ENCODE measurements at places on chromosomes 3 and 15.

DNA sequence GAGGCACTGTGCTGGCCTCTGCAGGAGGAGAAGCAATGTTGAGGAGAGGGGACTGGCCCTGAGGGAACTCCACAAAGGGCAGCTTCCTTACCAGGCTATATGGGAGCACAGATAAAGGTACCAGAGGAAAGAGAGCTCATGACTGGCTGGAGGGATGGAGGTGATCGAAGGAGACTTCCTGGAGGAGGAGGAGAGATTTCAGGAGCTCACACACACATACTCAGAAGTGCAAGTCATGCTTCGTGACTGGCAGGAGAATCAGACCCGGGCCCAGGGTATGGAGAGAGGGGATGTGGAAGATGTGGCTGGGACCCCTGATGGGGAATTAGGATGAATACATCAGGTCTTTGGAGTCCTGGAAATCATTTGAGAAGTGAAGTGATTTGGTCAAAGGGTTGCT is 85.4 kb downstream of the ABHD5 start:
- no peak for DNase-seq

GRCh38 chr3:123841476-123842238 is 42.5 kb downstream of the MYLK start:
- DNase-seq, result no peak

DNA sequence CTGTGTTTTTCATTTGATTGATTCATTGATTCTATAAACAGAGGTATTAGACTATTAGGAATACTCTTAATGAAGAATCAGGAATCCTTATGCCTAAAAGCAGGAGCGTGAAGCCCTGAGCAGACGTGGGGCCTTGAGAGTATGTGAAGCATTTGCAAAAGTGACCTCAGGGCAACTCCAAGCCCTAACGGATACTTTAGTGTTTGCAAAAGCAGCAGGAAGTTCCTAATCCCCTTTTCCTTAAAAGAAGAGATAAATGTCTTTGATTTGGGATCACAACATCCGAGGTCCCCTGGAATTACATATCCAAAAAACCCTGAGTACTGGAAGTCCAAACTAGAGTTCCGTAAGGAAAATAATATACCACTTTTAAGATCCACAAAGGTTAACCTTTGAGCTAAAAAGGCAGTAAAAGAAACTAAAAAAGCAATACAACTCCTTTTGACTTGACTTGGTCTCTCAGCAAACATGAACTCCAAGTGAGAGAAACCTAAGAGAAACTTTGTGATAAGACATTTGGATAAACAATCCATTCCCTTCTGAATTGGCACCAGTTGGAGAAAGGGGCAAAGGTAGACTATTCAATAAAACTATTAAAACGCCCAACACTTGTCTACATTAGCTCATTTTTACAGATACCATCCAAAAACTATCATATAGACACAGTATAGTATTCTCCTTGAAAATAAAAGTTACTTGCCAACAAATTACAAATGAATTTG is 27.4 kb downstream of the PRTG start:
- DNase-seq, result peak; percentile 49

DNA sequence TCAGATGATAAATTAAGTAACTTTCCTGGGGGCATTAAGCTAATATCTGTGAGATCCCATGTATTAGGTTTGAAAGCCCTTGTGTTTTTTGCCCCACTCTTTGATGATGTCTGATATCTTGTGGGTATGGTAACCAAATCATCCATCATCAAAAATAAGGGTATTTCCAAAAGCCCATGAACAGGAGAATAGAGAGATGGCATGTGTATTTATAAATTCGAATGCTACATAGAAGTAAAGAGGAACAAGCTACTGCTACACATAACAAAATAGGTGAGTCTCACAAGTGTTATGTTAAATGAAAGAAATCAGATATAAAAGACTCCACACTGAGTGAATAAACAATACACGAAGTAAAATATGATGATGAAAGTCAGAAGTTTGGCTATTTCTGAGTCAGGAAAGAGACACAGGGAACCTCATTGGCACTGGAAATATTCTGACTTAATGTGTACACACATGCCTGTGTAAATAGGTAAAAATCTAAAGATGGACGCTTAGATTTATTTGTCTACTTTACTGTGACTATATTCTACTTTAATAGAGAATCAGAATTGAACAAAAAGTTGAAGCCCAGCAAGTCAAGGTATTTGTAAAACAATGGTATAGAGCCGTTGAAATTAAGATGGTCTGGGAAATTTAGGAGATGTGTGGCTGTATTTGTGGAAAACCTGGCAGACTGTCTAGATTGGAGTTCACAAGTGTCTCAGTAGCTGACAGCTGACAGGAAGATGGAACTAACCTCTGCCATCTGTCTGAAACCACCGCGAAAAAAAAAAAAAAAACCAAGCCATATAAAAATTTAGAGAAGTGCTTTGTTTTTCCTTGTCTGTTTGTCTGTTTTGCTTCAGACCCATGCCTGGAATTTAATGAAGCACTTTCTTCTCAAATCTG is 111.0 kb upstream of the TGFBR2 start:
- DNase-seq, result no peak

DNA sequence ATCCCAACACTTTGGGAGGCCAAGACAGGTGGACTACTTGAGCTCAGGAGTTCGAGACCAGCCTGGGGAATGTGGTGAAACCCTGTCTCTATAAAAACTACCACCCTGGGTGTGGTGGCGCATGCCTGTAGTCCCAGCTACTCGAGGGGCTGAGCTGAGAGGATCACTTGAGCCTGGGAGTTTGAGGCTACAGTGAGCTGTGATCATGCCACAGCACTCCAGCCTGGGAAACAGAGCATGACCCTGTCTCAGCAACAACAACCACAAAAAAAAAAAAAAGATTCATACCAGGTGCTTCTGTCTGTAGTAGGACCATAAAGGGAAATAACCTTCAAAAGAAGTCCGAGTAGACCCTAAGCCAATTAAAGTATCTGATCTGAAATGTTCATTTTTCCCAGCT is 94.5 kb downstream of the SERPINI1 start:
- no peak for DNase-seq

DNA sequence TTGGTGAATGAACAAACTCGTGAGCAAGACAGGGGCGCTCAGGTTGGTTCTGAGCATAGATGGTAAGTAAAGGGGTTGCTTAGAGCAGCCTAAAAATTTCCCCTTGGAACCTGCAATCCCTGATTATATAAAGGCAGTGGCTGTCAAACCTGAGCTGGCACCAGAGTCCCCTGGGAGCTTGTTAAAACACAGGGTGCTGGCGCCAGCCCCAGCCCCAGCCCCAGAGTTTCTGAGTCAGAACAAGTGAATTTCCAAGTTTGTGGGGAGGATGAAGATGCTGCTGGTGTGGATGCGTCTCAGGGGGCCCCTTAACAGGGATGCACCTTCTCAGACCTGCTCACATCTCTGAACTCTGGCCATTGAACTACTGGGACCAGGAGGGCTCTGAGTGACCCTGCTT is 48.2 kb downstream of the FEM1B start:
- DNase-seq, result no peak

DNA sequence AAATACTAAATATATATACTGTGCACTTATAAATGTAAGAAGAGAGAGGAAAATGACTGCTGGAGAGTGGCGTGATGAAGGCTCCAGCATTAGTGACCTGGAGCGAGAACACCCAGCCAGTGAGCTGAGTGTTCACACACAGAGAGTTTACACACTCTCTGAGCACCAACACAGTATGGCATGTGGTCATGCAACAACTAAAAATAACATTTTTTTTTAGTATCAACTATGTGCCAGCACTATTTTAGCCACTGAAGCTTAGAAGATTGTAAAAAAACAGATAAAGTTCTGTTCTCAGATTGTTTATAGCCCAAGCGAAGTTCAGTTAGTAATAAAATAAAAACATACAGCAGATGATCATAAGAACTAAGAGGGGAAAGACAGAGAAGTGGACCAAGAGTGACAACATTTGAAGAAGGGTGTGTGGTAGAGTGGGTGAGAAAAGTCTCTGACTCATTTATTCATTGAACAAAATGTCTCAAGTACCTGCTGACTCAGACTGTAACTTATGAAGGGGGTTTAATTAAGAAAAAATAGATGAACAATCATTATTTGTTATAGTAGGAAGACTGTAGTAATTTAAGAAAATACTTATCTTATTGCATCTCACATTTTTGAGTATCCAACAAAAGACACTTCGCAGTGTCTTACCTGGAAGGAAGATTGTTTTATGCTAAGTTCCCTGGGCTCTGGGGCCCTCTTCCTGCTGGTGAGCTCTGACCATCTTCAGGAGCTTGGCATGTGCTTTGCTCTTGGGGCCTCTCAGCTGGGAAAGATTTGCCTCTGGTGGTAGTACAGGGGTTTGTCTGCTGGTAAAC is 43.8 kb downstream of the GAP43 start:
- no peak for DNase-seq

GRCh38 chr3:161314836-161315395 is 56.4 kb downstream of the SPTSSB start:
- no peak for DNase-seq

GRCh38 chr3:45258317-45258716 is 32.2 kb upstream of the TMEM158 start:
- DNase-seq, result no peak

GRCh38 chr15:97903971-97904572 is 56.4 kb upstream of the ARRDC4 start:
- DNase-seq, result peak; percentile 75

- DNase-seq, result no peak
Observed at GRCh38 chr3:15794303-15794771, 3.4 kb downstream of the ANKRD28 start.

DNA sequence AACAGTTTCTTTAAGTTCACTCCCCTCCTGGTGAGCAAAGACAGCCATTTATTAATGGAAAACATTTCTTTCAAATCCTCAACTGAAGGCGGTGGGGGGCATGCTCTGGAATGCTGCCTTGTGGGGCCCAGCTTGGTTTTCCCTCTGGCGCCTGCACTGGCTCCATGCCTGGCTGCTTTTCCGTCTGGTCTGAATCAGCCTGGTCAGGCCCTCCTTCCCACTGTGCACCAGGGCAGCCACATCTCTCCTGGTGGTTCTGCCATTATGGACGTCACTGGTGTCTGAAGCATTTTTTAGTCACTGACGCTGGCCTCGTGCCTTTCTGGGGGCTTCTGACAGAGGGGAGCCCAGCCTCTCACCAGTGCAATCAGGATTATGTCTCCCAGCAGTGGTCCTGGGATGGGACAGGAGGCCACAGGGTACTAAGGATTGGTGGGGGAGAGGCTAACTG is 57.6 kb upstream of the APEH start:
- DNase-seq, result no peak

DNA sequence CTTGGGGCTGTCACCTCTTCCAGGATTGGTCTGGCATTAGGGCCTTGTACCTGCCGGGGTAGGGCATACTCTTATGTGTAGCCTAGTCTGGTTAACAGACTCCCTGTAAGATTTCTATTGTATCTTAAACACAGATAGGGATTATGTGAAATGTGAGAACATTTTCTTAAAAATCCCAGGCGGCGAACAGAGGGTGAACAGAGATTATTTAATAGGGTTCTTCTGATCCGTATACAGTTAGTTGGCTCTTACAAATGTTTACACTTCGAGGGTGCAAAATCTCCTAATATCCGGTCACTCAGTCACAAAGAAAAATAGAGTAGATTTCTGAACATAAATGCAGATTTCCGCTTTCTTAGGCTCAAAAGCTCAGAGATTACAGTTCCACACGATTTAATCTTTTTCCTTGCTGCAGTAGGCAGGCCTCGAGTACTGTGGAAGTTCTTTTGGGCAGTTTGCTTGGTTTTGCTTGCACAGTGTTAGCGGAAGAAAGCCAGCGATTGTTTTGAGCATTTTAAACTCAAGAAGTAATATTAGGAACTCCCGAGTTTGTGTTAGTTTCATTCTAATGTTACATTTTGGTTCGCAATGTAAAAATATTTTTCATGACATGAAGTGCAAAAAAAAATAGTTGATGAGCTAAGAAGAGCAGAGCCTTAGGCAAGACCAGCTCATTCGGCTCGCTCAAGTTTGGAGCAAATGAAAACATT is 993 bp downstream of the PLCL2 start:
- peak; percentile 79 for DNase-seq

GRCh38 chr15:65085207-65085753 is 8.7 kb downstream of the KBTBD13 start:
- no peak for DNase-seq

- DNase-seq, result no peak
Observed at GRCh38 chr3:170247875-170248274, 25.7 kb downstream of the PRKCI start.

GRCh38 chr15:78915341-78916087 is 29.3 kb downstream of the CTSH start:
- DNase-seq, result no peak

DNA sequence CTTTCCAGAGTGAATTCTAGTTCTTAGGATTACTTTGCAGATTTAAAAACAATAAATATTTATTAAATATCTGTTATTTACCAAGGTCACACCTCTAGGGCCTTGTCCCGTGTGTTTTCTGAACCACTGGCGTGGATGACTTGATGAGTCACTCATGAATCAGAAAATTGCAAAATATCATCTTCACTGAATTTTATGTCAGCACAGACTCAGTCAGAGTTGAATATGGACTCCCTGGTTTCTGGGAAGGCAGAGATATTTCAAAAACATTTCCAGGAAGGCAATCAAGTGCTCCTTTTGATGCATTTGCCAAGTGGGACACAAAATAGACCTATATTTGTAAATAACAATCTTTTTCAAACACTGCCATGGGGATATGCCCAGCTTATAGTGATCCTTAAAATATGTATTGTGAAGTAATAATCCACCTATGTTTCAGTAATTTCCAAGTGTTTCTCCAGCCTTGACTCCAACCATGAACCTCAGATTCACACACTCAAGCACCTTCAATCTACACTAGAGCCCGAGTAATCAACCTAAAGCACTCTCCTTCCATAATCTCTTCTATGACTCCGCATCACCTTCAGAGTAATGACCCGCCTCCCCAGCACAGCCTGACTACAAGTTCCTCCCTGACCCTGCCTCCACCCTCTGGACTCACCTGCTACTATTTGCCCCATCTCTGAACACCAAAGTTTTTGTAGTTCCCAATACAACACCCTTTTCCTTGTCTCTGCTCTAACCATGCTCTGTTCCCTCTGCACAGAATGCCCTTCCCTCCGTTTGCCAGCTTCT is 24.3 kb downstream of the DPH3 start:
- no peak for DNase-seq

DNA sequence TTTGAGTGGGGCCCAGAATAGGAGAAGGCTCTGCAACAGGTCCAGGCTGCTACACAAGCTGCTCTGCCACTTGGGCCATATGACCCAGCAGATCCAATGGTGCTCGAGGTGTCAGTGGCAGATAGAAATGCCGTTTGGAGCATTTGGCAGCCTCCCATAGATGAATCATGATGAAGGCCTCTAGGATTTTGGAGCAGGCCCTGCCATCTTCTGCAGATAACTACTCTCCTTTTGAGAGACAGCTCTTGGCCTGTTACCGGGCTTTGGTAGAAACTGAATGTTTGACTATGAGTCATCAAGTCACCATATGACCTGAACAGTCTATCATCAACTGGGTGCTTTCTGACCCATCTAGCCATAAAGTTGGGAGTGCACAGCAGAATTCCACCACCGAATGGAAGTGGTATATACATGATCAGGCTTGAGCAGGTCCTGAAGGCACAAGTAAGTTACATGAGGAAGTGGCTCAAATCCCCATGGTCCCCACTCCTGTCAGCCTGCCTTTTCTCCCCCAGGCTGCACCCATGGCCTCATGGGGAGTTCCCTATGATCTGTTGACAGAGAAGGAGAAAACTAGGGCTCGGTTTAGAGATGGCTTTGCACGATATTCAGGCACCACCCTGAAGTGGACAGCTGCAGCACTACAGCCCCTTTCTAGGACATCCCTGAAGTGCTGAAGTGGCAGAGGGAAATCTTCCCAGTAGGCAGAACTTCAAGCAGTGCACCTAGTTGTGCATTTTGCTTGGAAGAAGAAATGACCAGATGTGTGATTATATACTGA is 971.4 kb downstream of the MCTP2 start:
- DNase-seq, result no peak

GRCh38 chr3:112561484-112561733 is 353 bp downstream of the ATG3 start:
- no peak for DNase-seq

All from HAP-1 (cell line).